ENCODE measurements at places on chromosomes 5 and 9.

- no peak for DNase-seq
Observed at GRCh38 chr9:8070779-8071444, 271.3 kb upstream of the DMAC1 start.

DNA sequence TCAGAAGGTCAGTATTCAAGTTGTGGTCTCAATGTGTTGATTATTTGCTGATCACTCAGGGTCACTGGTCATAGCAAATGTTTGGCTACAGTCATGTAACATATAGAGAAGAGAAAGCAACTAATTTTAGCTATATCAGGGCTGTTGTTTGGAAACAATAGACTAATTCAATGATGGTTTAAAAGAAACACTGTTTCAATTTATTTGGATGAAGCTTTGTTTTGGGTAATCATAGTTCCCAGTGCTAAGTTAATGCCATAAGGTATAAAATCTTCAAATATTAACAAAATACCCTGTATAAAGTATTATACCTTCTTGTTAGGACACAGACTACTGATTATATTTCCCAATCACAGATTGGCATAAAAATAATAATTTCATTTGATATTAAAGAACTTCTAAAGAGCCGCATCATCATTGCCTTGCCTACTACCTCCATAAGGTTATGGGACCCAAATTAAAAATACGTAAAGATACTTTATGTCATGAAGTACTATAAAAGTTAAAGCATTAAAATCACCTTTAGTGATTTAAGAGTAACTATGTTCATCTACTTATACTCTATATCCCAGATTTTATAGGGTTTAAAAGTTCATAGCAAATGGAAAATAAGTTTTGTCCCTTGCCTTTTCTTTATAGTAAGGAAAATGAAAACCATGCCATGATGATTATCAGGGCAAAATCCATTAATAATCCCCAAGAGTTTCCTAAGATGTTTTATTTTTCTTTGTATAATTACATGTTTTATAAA is 6.0 kb downstream of the NR3C1 start:
- no peak for DNase-seq

GRCh38 chr9:117644932-117645636 is 59.1 kb upstream of the TLR4 start:
- DNase-seq = no peak

- no peak for DNase-seq
Observed at GRCh38 chr5:89090037-89090436, 207.1 kb upstream of the MEF2C start.
